Right kidney (tissue), 9 donors: ENCODE measurements at places on chromosomes 1 and 21.

- DNase-seq: no peak
Observed at GRCh38 chr1:108200687-108201051, 526 bp upstream of the SLC25A24 start.

DNA sequence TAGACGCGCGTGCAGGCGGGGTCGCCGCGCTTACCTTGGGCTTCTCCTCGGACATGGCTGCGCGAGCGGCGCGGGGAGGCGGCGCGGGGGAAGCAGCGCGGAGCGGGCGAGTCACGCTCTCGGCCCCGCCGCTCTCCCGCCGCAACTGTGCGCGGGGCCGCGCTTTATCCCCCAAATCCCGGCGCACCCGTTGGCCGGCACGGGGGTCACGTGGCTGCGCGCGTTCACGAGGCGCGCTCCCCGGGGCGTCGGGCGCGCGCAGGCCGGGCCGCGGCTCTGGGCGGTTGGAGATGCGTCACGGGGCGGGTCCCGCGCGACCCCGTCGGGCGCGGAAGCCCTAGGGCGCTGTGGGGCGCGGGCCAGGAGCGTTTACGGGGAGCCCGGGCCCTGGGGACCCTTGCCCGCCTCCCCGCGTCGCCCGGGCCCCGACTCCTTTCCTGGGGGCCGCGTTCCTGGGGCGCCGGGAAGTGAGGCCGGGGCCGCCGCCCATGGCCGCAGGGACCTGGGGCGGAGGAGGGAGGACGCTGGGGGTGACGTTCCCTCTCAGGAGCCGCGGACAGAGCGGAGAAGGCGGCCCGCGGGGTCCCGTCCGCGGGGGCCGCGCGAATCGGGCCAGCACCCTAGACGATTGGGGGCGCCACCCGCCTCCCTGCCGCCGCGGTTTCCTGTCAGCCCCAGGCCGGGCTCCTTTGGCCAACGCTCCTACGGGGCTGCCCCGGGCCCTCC lies at the start of gene SUMO3:
TSS of gene SUMO3 (minus strand) at position 149 of the 726 bp plus-strand sequence. CDS start at position 55, 94 bp downstream.
- peak; percentile 92 for DNase-seq

GRCh38 chr1:40886318-40887011 lies 24.3 kb upstream of the CITED4 start:
- no peak for DNase-seq

DNA sequence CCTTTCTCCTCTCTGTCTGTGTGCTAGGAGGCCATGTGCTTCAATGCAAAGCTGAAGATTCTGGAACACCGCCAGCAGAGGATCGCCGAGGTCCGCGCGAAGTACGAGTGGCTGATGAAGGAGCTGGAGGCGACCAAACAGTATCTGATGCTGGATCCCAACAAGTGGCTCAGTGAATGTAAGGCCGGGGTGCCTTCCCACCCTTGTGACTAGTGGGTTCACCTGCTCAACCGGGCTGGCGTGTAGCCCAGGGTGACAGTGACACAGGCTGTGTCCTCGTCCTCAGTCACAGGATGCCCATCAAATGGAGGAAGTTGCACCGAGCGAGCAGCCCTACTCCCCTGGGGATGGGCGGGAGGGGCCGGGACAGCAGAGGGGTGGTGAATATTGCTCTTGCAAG lies 544.1 kb downstream of the KIF26B start:
- no peak for DNase-seq

DNA sequence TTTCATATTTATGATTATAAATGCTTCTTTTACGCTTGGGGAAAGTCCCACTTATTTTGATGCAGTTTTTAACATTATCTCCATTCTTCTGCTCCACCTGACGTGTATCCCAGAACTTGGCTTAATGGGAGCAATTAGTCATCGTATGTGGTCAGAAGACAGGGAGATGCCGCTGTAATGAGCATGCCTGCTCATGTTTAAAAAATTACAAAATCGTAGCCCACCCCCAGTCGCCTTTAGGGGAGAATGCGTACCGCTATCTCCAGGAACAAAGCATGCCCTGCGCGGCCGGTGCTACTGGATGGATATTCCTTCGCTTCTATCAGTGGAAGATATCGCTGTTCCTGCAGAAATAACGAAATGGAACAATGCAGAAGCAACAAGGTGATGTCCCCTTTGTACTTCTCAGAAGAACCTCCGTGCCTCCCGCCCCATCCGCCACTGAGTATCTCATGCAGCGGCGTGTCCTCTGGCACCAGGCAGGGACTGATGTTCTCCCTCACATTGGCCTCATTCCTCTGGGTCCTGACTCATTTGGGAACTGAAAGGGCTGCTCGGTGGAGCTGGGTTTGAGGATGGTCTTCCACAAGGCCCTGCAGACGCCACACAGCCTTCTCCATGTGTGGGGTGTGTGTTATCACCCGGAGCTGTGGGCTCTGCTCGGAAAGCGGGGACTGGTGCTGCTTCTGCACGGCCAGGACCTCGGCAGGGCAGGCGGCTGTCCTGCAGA lies 116.3 kb upstream of the COL6A1 start:
- no peak for DNase-seq

DNA sequence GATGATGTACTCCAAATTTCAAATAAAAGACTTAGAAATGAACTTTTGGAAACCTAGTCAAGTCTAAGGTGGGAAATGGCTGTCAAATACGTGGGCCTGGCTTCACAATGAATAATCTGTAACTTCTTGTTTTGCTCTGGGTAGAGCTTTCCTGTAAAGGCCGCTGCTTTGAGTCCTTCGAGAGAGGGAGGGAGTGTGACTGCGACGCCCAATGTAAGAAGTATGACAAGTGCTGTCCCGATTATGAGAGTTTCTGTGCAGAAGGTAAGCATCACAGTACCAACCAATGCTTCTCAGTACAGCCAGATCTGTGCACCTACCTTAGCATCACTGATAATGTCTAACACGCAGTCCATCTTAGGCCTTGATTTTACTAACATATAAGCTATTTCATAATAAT lies 73.6 kb downstream of the TPR start:
- DNase-seq: no peak

DNA sequence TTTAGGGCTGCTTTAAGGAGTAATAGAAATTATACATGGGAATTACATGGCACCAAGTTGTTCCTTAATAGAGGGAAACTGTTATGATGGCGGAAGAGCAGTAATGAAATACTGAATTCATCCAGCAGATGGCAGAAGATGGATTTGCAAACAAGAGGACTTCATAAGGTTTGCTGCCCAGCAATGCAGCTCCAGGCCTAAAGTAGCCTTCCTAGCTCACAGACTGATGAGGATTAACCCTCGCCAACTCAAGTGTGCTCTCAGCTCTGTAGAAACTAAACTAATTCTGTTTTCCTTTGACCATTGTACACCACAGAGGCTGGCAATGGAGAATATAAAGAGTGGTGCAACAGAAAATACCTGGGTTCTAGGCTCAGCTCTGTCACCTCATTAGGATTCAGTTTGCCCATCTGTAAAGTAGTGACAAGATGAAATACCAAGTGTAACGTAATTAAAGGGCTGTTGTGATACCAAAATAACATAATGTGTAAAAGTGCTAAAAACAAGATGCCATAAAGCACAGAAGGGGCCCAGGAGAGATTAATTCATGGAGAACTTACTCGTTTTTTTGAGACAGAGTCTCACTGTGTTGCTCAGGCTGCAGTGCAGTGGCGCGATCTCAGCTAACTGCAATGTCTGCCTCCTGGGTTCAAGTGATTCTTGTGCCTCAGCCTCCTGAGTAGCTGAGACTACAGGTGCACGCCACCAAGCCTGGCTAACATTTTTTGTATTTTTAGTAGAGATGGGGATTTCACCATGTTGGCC lies 102.4 kb upstream of the SERBP1 start:
- DNase-seq: peak; percentile 35

GRCh38 chr21:28513428-28513827 lies 479.2 kb downstream of the LTN1 start:
- DNase-seq: no peak

DNA sequence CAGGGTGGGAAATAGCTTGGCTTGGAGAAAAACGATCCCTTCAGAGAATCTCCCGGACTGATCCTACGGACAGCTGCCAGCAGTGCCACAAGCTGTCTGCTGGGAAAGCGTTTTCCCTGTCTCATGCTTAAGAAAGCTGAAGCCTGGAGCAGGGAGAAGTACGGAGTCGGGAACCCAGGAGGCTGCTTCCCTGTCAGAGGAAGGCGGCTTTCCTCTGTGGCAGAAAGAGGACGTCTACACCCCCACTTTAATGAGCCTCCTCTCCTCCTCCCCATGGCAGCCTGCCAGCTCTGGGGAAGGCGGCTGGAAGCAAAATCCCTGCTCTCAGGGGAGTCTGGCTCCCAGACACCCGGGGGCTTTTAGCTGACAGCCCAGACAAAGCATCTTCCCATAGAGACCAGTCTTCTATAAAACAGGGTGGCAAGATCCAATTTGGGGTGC lies 7.3 kb downstream of the KIF21B start:
- peak; percentile 48 for DNase-seq

DNA sequence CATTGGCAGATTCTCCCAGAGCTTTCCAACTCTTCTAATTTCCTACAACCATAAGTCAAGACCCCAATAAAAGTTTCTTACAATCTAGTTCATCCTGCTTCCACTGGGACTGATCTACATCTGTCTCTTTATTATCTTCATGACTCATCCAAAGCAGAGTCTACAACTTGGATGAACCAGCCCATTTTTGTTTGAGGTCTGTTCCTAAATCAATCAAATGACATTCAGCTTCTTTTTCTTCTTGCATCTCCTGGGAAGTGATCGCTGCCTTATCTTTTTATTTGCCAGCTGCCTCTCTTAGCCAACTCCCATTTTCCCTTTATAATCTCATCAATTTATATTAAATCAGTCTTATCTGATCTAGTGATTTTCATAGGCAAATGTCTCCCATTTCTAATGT lies 105.6 kb downstream of the ERG start:
- no peak for DNase-seq

DNA sequence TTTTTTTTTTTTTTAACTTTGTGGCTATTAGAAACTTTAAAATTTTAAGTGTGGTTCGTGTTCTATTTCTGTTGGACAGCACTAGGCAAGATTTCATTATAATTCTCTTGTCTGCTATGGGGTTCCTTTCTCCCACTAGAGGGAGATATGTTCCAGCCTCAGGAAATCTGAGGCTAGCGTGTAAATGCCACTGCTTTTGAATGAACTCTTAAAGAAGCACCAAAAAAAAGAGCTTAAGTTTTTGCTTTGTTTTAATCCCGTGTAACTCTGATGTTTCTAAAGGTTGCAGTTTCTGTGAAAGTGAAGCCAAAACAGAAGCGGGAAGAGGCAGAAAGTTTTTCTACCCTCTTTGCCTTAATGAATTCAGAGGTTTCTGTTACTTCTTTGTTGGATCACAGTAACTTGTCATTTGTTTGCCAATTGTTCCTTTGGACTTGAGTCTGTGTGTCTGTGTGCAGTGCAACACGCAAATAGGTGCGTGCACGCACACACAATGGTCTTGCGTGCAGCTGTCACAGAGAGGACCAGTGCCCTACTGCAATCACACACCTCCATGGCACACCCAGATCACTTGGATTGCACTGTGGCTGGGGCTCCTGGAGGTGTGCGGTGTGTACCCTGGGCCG lies 32.3 kb downstream of the HHAT start:
- DNase-seq: no peak

DNA sequence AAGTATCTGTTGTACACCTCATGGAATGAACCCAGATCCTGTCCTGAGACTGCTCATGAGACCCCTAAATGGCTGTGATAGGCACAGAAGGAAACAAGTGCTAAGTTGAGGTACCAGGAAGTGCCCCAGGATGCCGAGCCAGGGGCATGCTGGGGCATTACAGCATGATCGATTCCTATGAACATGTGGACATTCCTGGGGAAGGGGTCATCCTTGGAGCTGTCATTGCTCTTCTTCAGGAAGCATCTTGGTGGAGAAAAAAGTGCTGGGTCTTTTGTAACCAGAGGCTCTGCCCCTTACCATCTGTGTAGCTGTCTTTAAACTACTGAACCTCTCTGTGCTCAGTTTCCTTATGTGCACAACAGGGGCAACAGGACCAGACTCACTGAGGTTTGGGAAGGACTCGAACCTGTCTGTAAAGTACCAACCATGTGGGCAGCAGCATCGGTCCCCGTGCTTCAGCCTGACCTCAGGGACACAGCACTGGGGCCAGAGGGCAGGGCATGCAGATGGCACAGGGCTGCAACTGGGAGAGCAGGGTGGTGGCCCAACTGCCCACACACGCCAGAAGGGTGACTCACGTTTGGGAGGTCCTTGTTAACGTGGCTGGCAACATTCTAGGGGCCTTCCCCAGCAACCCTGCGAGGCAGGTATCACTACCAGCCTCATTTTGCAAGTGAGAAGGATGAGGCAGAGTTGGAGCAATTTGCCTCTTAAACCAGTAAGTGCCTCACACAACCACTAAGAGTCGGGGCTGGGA lies 142.3 kb upstream of the EDN2 start:
- DNase-seq: no peak

DNA sequence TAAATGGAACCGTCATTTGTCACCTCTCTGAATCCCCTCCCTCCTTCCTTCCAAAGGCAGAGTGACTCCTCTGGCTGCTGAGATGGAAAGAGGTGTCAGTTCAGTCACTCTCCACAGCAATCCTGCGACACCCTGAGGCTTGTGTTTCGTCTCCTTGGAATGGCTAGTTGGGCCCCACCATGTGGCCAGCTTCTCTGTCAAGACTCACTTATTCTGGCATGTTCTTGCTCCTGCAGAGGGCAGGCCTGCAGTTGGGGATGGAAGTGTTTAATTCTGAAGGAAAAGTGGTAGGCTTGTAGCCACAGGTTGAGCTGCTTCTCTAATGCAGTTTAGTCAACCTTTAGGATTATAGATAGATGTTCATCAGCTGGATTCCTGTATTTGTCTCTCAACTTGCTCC lies 149.6 kb downstream of the LMO4 start:
- DNase-seq: no peak

DNA sequence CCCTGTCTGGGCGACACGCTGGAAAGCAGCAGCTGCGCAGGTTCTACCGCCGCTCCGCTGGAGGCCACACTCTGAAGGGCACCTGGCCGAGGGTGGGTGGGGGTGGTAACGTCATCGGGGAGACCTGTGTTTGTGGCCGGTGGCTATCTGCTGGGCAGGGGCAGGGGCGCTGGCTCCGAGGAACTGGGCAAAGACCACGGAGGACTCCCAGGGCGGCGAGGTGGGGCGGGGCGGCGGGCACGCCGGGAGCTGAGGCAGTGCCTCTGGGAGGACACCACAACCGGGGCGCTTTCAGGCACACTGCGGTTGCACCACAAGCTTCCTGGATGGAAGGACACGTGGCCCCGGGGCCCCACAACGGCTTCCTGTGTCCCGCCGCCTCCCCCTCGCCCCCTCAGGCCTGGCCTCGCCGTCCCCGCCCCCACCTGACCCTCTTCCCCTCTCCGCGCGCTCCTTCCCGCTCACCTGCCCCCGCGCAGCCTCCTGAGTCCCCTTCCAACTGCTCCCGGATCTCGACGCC lies 3.3 kb upstream of the DENND2D start:
- peak; percentile 32 for DNase-seq

GRCh38 chr1:168918860-168919741 lies 187.4 kb upstream of the ATP1B1 start:
- DNase-seq: no peak
